Activated CD4-positive, alpha-beta T cell treated with anti-CD3 and anti-CD28 coated beads, Interleukin-2, amount 50 U/mL, for 24 hours (primary cell): ENCODE measurements at places on chromosomes 16 and 17.
A peak's percentile ranks its signal among the peaks of the same experiment; 100 is the strongest.

DNA sequence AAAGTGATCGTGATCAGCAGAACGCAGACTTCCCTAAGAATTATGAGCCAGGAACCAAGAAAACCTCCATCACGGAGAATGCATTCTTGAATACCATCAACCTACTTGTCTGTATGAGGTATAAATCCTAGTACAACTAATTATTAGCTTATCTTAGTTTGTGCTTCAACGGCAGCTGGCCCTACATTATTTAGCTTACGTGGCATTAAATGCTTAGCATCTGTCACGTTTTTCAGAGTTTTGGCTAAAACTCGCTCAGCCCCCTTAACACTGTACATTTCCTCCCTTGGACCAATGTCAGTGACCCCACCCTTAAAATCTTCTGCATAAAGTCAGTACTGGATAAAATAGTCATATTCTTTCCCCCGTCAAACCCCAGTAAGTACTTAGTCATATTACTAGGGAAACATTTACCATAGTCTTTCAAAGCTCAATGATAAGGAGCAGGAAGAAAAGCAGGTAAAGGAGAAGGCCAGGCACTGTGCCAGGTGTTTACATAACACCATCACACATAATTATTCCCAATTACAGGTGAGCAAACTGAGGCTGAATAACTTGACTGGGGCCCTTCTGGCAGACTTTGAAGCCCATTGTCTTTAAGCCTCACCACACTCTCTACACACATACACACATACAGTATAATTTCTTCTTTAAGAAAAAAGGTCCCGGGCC, 16.6 kb upstream of the TXNDC11 start:
- no peak for DNase-seq

DNA sequence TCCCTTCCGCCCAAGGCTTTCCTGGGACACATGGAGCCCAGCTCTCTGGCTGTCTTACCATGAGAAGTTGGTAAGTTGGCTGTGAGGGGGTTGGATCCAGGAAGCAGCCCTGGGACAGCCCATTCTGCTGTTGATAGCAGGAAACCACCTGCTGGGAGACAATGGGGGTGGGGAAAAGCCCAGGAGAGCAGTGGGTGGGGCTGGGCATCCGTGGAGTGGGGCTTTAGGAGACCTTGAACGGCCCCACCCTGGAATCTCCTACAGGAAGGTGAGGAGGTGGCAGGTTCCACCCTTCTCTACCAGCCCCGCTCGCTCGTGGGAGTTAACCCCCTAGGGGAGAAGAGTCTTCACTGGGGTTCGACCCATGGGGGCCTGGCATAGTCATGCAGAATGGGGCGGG, 5.8 kb downstream of the TMEM92 start:
- DNase-seq = no peak

GRCh38 chr16:11361701-11362451, 16.6 kb downstream of the RMI2 start:
- DNase-seq = no peak

GRCh38 chr16:27238016-27238587, 30.5 kb downstream of the NSMCE1 start:
- no peak for DNase-seq

GRCh38 chr17:77995146-77995852, 36.8 kb downstream of the TNRC6C start:
- DNase-seq = no peak

DNA sequence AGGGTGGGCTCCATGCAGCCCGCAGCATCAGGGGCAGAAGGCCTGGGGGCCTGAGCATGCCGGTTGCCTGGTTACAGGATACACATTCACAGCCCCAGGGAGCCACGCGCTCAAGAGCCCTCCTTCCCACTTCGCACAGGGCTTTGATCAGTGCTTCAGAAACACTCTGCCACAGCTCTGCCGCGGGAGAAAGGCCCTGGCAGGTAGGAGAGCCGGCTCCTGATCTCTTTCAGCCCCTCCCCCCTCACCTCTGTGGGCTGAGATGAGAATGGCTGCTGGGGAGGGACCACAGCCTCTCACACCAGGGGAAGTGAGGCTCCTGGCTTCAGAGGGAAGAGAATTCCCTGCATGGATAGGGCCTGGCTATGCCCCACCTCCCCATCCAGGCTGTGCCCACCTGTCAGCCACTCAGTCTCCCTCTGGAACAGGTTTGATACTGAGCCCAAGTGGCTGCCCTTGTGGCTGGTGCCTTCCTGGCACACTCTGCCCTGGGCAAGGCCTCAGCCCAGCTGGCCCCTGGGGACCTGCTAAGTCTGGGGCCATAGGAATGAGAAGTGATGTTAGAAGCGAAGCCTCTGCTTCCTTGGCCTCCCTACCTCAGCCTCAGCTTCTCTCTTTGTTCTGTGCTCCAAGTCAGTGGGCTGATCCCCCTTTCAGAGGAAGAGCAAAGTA, 8.6 kb downstream of the DOK4 start:
- no peak for DNase-seq

GRCh38 chr16:50449800-50450199, 81.0 kb upstream of the BRD7 start:
- DNase-seq = no peak

GRCh38 chr16:81767987-81768592, 11.0 kb upstream of the PLCG2 start:
- DNase-seq = no peak

DNA sequence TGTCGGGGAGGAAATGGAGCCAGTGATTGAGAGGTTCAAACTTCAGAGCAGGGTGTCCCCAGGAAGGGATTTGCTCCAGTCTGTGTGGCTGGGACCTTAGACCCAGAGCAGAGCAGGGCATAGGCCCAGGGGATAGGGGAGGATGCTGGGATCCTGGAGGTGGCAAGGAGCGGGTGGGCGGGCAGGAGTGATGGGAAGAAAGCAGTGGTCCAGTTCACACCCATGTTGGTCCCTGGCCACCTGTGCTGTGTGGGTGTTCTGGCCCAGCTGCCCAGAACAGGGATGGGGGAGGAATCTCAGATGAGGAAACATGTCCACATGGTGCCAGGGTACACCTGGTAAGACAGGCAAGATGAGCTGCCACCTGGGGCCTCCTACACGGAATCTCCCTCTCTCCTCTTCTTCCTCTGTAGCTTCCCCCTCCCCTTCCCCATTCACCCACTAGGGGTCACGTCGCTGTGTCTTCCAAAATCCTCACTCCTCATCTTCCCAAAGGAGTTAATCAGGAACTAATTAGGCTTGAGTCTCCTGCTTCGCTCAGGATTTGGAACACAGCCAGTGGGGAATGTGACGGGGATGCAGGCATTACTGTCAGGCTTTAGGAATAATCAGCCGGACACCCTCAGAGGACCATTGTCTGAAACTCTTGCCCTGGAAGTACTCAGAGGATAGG, 2.3 kb downstream of the BEAN1 start:
- no peak for DNase-seq

DNA sequence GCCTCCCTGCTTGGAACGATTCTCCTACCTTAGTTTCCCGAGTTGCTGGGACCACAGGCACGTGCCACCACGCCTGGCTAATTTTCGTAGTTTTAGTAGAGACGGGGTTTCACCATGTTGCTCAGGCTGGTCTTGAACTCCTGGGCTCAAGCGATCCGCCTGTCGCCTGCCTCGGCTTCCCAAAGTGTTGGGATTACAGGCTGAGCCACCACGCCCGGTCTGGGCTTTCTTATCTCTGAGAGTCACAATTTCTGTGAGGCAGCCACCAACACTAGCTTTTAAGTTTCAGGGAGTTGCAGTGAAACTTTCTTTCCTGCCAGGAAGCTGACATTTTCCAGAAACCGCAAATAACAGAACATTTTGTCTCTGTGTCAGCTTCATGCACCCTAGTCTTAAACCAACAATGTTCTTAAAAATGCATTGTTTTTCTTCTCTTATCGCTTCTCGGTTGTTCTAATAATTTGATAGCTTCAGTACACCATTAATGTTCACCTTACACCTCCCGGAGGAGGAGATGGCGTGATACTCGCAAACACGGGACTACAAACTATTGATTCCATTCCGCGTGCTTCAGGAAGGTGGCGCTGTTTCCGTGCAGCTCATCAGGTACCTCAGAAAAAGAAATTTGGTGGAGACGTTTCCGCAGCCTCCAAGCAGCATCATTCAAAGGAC, 7.4 kb upstream of the DHRS7B start:
- peak; percentile 63 for DNase-seq

GRCh38 chr17:12730931-12731521, 58.3 kb upstream of the ARHGAP44 start:
- no peak for DNase-seq

DNA sequence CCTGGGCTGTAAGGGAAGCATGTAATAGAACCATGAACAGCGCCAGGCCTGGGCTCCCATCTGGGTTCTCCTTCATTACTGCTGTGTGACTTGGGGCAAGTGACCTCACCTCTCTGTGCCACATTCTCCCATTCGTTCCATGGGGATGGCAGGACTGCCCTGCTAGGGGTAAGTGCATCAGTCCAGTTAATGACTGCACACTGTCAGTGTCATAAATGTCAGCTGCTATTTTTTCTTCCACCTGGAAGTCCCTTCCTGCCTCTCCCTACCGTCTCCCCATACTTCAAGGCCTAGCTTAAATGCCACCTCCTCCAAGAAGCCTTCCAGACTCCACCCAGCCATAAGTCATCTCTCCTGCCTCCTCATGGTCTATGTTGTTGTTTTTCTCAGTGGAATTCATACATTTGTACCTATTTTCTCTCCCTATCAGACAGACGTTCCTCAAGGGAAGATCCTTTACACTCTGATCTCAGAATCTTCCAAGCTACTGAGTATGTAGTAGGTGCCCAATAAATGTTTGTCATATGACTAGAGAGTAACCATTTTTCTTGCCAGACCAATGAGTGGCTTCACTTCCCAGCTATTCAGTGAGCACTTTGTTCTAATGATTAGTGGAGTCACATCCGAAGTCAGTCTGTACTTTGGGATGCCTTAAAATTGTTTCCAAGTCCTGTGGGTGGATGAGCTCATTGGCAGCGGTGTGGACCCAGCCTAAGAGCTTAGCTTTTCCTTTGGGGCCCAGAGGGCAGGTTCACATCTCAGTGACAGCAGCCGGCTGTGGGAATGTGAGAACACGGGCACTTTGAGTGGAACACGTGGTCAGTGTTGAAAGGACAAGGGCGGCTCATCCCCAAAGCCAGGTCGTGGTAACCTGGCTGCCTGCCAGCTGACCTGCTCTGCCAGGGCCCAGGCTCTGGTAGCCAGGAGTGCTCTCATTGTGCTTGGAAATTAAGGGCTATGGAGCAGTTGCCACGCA, 147.5 kb upstream of the GSE1 start:
- DNase-seq = no peak

- peak; percentile 4 for DNase-seq
These were observed 662 bp downstream of the WIPF2 start for GRCh38 chr17:40219594-40220338.

- no peak for DNase-seq
These were observed 278.9 kb upstream of the FOXF1 start for GRCh38 chr16:86231321-86231995.

DNA sequence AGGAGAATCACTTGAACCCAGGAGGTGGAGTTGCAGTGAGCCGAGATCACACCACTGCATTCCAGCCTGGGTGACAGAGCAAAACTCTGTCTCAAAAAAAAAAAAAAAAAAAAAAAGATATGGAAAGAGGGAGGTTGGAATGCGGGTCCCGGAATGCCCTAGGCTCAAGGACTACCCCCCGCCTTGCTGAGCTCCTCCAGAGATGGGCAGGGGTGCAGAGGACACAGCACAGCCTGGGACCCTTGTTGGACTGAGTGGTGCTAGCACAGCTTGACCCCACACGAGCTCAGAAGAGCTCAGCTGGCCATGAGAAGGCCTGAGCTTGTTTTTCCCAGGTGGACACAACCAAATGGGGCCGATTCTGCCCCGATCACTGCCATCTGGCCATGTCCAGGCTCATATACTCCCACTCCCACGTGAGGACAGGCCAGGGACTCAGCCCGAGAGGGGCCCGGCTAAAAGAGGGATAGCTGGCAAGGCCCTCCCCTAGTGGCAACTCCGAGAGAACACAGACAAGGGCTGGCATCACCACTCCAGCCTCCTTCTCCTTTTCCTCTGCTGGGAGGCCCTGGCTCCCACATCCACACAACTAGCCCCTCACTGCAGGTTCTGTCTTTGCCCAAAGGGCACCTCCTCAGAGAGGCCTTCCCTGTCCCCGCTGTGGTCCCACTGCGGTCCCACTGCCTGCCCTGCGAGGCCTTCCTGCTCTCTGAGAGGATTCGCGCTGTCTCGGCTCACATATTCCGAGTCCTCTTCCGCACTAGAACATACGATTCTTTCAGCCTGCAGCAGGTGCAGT, 11.0 kb downstream of the SGCA start:
- DNase-seq = no peak

DNA sequence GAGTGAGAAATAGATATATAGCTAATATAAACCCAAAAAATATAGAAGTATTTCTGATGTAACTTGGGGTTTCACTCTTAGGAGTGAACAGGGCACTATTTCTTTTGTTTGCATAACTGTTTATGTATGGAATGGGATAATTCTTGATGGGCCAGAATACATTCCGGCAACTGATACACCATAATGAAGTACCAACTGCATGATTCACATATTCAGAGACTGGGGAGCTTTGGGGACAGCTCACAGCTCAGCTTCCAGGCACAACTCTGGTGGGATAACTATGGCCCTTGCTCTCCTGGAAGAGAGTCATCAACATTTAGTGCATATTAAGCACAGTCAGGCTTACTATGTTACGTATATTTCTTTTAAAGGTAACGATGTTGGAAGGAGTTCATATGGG, 42.1 kb upstream of the ADCY7 start:
- DNase-seq = no peak

- no peak for DNase-seq
These were observed 2.2 kb downstream of the PRSS53 start for GRCh38 chr16:31086629-31086906.

DNA sequence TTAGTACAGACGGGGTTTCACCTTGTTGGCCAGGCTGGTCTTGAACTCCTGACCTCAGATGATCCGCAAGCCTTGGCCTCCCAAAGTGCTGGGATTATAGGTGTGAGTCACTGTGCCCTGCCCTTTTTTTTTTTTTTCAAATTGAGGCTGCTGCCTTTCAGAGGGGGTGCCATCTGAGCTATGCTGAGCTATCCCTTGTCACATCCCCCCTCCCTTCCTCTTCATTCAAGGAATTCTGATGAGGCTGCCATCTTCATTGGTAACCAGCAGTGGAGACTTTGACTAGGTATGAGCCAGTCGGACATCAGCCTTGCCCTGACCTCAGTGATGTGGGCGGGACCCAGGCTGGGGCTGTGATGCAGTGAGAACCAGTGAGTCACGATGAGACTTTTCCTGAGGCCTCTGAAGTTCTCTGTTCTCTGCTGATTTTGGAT, 24.4 kb upstream of the GPT2 start:
- no peak for DNase-seq

DNA sequence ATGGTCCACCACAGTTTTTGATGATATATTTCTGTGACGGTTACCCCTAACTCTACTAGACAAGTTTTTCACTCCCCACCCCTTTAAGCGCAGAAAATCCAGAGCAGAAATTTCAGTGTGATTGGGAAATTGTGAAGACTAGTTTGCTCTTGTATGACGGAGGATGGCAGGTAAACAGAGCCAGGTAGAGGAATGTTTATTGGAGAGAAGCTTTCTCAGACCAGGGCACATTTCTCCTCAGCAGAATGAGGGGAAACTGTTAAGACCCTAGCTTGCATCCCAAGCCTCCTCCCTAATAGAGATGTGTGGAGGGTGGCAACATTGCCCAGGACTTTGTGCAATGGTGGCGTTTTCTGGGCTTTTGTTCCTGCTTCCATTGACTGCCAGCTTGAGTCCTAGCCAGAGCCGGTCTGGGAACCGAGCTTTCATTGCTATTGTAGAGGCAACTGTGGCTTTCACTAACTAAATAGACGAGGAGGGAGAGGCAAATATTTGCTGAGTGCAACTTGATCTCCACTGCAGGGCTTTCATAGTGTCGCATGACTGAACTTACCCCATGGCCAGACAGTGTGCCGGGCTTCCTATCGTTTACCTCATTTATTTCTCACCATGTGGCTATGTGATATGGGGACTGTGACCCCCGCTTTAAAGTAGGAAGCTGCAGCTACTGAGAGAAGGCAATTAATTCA, 159.6 kb upstream of the MPHOSPH6 start:
- no peak for DNase-seq
